ENCODE measurements at places on chromosomes 11 and 22. TPM values are rescaled to one million over a fixed set of nuclear protein-coding genes. Genes with fewer than 3 reads are reported as not detected.
A peak's percentile ranks its signal among the peaks of the same experiment; 100 is the strongest.

DNA sequence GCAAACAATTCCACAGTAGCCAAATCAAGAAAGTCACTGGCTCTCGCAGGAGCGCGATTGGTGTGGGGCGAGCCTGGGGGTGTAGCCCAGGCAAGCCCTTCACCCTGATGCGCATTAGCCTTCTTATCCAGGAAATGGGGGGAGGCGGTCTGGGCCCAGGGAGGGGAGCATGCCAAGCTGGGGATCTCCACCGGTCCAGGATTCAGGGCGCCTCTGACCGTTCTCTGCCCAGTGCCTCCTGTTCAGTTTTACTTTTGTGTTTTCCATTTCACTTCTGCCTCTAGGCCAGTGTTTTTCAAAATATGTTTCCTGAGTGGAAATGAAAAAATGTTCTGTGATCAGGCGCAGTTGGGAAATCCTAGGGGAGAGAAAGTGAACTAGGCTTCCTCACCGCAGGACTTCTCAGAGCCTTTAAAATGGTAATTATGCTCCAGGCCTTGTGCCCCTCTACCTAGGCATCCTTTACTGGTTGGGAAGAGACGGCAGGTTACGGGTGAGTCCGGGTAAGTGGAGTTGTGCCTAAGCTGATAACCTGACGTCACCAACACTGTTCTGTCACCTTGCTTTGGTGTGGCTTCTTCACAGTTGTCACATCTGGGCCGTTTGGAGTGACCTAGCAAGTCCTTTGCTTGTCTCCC, 18.4 kb downstream of the LRP5 start:
- H3K4me1 ChIP-seq = peaks cover 80% of the 10 kb centered on the region
- no peaks in the 10 kb centered on the region for H3K36me3 ChIP-seq
- no peaks in the 10 kb centered on the region for H3K27me3 ChIP-seq
- peak overlapping the region; percentile 96 for H3K27ac ChIP-seq

- peaks cover 21% of the 10 kb centered on the region for H3K4me1 ChIP-seq
- peaks cover 23% of the 10 kb centered on the region for H3K27me3 ChIP-seq
- no peak within 1 kb of the TSS for H3K27ac ChIP-seq
- H3K4me3 ChIP-seq = no peak within 1 kb of the TSS
- DNase-seq = no peak
These were observed at the start of gene ADORA2A for GRCh38 chr22:24427500-24428164. TSS of gene ADORA2A (plus strand) at chr22:24427599. CDS start at chr22:24433405, 5,806 bp downstream.

GRCh38 chr22:19703869-19704268, 10.4 kb upstream of the SEPTIN5 start:
- H3K4me3 ChIP-seq = no peak overlapping the region
- H3K4me1 ChIP-seq = peaks cover 13% of the 10 kb centered on the region
- no peaks in the 10 kb centered on the region for H3K36me3 ChIP-seq
- H3K27ac ChIP-seq = peak overlapping the region; percentile 50
- DNase-seq = no peak

- H3K4me3 ChIP-seq = no peak overlapping the region
- H3K4me1 ChIP-seq = no peaks in the 10 kb centered on the region
- peaks cover 9% of the 10 kb centered on the region for H3K27me3 ChIP-seq
- H3K36me3 ChIP-seq = no peaks in the 10 kb centered on the region
These were observed 32.4 kb upstream of the NAV2 start for GRCh38 chr11:19679952-19680828.

DNA sequence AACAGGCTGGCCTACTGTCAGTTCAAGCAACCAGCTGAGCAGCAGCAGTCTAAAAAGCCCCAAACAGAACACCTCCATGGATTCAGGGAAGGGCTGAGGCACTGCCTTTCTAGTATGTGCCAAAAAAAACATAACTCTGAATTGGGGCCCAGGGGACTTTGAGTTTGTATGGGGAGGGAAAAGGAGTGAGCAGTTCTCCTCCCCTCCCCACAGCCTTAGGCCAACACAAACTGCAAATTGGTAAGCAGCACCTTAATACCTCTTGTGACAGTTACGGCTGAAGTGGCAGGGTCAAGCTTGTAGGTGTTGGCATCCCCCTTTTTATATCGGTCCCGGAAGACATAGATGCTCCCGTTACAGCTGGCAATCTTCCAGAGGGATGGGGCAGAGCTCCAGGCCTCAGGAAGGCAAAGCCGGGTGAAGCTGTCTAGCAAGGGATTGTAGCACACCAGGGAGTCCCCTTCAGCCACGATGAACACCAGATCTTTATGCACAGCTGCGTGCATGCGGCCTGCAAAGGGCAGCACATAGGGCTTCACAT, 6.0 kb downstream of the KBTBD4 start:
- peaks cover 3% of the 10 kb centered on the region for H3K4me1 ChIP-seq
- no peak overlapping the region for H3K4me3 ChIP-seq
- H3K27ac ChIP-seq = no peak overlapping the region
- DNase-seq = no peak

Gene ELF5
- polyA plus RNA-seq = not detected

Gene STARD10
- polyA plus RNA-seq = 331 TPM

Gene B4GALNT4
- 24.0 TPM for polyA plus RNA-seq
